Activated CD4-positive, alpha-beta T cell treated with anti-CD3 and anti-CD28 coated beads, Interleukin-2, Interleukin-6, amounts not matched to agents 100 ng/mL and 50 ng/mL, durations not matched to agents 16 hours and 8 hours (primary cell): ENCODE measurements at places on chromosomes 6 and 20.

GRCh38 chr6:47034926-47035325, 7.2 kb downstream of the ADGRF1 start:
- DNase-seq = no peak

DNA sequence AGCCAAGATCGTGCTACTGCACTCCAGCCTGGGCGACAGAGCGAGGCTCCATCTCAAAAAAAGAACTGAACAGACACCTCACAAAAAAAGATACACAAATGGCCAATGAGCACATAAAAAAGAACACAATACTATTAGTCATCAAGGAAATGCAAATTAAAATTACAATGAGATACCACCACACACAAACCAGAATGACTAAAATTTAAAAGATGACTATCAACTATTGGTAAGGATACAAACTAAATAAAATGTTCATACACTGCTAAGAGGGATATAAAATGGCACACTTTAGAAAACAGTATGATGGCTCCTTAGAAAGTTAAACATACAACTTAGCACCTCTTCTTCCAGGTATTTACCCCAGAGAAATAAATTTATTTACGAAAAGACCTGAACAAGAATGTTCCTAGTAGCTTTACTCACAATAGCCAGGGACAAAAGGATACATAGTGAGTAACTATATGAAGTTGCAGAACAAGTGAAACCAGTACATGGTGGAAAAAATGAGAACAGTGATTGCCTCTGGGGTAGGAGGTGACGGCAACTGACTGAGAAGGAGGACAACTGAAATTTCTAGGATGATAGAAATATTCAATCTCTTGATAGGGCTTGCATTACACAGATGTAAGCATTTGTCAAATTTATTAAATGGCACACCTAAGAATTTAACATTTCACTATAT, 53.2 kb downstream of the FAM8A1 start:
- DNase-seq = peak; percentile 43

DNA sequence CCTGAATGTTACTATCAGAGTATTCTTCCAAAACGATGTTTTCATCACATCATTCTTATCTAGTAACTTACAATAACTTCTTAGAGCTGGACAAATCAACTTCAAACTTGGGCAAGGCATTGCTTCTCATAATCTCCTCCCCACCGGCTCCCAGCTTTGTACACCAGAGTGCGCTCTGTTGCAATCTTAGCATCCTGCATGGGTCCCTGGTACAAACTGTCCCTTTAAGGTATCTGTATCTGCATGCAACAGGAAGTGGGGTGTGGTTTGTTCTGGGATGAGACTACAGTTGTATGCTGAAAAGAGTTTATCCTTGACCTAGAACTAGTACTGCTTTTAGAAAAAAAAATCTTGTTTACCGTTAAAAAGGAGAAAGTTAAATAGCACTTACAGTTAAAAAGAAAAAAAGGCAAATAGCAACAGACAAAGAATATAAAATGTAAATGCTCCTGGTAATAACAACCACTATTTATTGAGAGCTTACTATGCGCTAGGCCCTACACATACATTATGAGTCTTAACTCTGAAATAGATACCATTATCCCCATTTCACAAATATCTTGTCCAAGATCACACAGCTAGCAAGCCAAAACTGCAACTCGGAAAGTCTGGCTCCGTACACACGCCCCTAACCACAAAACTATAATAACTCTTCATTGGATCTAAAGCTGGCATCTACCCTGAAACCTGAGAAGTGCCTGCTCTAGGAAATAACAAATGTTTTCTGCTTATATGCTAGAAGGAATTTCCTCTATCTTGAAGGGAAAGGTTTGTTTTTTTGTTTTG, 9.8 kb upstream of the HECA start:
- DNase-seq = peak; percentile 94

DNA sequence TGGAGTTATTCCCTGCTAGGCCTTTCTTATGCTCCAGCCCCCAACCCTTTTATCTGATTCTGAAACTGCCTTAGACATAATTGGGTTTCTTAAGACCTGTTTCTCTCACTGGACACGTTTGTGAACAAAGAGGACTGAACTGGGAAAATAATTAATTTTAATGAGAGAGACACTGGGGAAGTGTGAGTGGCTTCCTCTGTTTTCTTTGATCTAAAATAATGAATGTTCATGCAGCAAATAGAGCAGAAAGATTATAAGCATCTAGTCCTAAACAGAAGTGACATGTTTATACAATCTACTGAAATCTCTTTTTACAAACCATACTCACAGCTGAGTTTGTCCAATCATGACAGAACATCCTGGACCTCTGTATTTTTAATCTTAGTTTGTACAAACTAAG, 157.6 kb downstream of the SH3BGRL2 start:
- no peak for DNase-seq
